ENCODE measurements at places on chromosomes 1 and 21.

GRCh38 chr1:117176579-117176978 is 34.1 kb downstream of the VTCN1 start:
- ATAC-seq = no peak

- ATAC-seq = no peak
These were observed 35.2 kb upstream of the OR2B11 start for GRCh38 chr1:247493106-247493505.

GRCh38 chr1:90114521-90115141 is 119.7 kb downstream of the ZNF326 start:
- ATAC-seq = no peak

- no peak for ATAC-seq
These were observed 70.3 kb downstream of the ABCA4 start for GRCh38 chr1:94050675-94051074.

DNA sequence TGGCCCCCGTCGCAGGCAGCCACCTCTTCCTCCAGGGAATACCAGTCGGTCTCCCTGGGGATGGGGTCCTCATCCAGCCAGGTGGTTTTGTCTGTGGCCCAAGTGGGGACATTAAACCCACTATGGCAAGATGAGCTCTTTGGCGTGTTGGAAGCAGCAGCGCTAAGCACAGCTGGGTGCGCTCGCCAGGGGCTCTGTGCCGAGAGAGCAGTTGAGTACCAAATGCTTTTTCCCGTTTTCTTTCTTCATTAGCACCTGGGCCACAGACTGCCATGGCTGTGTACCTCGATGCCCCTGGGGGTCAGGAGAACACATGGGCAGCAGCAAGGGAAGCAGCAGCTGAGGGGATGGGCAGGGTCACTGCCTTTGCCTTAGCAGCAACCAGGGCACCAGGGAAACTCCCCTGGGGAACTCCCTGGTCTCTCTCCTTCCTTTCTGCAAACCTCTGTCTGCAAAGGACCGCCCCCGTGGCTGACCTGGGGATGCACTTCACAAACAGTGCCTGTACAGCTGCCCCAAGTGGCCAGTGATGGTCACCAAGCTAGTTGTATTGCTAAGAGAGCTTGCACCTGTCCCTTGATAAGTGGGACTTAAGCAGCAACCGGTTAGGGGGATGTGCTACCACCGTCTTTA is 31.1 kb downstream of the EDARADD start:
- ATAC-seq = no peak

- ATAC-seq = no peak
These were observed 1.5 kb upstream of the PALMD start for GRCh38 chr1:99644279-99645004.

DNA sequence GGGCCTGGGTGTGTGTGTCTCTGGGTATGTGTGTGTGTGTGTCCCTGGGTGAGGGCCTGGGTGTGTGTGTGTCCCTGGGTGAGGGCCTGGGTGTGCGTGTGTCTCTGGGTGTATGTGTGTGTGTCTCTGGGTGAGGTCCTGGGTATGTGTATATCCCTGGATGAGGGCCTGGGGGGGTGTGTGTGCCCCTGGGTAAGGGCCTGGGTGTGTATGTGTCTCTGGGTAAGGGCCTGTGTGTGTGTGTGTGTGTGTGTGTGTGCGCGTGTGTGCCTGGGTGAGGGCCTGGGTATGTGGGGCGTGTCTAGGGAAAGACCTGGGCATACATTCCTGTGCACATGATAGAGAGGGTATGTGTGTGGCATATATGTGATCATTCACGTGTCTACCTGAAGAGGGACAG is 155.1 kb upstream of the ZC3H12A start:
- no peak for ATAC-seq

GRCh38 chr1:51551848-51552296 is 32.8 kb upstream of the EPS15 start:
- ATAC-seq = no peak

DNA sequence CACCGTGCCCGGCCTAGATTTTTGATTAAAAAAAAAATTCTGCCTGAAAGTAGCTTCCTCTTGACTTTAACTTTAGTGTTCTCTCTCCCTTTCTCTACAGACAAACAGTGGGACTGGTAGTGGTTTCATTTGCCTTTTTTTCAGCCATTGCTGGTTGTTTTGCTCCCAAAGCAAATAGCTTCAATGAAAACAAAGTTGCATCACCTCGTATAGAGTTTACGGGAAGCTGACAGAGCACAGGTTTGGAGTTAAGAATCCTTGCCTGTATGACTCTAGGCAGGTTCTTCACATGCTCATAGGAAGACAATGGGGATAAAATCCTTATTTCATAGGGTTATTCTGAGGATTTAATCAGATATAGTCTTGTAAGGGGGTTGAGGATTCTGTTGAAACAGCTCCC is 21.6 kb downstream of the AADACL4 start:
- ATAC-seq = no peak

- peak; percentile 62 for ATAC-seq
These were observed 83.5 kb downstream of the MAN1C1 start for GRCh38 chr1:25700144-25700523.

GRCh38 chr1:71687376-71687775 is 595.0 kb downstream of the NEGR1 start:
- ATAC-seq = no peak

DNA sequence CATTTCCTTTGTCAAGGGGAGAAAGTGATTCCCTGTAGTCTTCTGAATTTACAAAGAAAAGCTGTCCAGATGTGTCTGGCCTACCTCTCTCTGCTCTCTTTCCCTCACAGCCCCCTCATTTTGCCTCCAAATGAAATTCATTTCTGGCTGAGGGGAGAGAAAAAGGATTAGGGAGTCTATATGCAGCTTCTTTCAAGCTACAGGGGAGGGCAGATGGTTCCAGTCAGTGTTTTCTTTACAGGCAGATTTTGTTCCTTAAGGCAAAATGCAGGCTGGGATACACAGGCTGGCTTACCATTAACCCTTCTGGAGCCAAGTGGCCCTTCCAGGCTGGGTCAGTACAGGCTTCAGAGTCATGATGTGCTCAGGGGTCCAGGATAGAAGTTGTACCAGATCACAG is 198.1 kb upstream of the USP24 start:
- ATAC-seq = peak; percentile 56

GRCh38 chr1:175787881-175788280 is 44.5 kb upstream of the TNR start:
- no peak for ATAC-seq

DNA sequence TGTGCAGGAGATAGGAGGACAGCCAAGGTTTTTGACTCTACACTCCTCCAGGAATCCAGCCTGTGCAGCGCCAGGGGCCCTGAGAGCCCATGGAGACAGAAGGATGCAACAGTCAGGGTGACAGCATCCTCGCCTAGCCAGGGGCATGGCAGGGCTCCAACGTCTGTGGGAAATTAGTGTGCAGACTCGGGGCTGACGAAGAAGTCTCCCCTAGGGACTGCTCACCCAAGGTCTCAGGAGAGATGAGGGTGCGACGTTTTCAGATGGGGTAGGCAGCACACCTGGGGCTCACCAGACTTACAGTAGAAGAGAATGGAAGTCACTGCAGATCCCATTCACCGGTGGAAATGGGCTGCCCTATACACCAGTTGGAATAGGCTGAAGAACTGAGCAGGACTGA is 241.7 kb downstream of the SETD4 start:
- ATAC-seq = no peak

All from motor neuron (in vitro differentiated cells).